ENCODE measurements at places on chromosomes 11 and 22.

DNA sequence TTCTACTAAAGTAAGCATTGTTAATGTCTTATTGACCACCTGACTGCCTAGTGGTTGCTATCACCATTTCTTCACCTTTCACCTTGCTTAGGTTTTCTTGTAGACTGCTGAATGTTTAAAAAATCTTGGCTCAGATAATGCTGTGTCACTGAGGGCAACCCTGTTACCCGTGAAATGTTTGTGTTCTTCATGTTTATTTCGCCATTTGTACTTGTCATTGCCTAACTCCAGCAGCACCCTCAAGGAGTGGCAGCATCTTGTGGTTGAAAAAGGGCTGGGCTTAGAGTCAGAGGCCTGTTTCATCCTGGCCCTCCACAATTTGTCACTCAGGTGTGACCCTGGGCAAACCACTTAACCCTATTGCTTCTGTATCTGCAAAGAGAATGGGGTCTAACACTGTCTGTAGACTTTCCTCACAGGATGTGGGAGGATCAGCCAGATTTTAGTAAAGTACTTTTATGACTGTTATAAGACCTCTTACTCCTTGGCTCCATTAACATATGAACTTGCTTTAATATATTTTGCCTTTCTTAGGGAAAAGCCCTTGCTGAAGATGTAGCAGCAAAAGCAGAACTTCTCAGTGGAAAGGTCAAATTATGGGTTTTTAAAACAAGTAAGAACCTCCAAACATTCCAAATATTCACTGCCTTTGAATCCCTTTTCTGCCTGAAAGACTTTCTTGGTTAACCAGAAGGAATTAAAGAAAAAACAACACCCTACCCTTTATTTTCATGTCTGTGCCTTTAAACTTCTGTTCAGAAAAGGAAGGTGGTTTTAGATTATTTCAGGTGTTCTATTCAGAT lies 154.5 kb upstream of the C11orf87 start:
- no peak for DNase-seq

GRCh38 chr22:40107851-40108378 lies 69.8 kb upstream of the TNRC6B start:
- no peak for DNase-seq

GRCh38 chr11:105367129-105367528 lies 227.6 kb upstream of the CARD18 start:
- DNase-seq, result no peak

DNA sequence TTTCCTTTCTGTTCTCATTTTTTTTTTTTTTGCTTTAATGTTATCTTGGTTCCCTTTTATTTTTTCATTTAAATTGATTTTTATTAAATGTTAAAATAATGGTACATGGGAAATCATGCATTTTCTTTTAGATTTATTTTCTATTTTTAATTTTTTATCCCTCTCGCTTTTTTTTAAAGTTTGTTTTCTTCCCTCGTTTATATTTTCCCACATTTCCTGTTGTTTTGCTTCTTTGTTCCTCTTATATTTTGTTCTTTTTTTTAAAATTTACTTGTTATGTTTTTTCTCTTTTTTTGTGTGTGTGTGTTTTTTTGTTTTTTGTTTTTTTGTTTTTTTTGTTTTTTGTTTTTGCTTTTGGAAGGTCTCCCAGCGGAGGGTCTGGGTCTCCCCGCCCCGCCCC lies 34.9 kb upstream of the EIF3D start:
- DNase-seq, result no peak

DNA sequence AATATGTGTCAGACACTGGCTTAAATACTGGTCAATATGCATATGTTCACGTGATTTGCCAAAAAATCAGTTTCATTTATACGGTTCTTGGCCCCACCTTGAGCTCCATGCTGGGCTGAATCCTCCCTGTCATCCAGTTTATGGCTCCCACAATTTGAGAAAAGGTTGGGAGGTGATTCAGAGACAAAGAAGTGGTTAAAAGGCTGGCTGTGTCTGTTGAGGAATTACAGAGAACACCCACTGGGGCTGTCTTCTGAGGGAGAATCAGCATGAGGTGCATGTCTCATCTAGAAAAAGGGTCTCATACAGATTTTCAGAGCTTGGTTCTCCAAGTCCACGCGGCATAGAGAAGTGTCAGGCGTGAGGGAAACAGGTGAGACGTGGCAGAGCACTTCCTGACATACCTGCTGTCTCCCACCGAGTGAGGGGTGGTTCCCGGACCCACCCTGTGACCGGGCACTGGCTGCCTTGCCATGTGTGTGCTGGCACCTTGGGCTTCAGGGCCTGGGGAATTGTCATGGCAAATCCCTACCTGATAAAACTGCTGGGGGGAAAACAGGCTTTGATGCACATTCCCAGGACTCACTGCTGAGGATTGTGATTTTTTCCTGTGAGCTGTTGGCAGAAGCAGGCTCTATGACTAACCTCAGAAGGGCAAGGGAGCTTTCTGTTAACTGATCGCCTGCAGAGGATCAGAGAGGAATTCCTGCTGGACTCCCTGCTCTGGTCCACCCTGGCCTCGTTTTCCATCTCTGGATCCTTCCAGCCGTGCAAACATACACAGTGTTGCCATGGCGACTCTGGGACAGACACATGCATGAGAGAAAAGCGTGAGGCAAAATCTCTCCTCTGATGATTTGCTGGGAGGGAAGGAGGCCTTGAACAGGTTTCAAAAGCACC lies 223.6 kb downstream of the ADAMTS15 start:
- DNase-seq, result no peak

- no peak for DNase-seq
Observed at GRCh38 chr11:134407321-134407828, 4.7 kb downstream of the B3GAT1 start.

DNA sequence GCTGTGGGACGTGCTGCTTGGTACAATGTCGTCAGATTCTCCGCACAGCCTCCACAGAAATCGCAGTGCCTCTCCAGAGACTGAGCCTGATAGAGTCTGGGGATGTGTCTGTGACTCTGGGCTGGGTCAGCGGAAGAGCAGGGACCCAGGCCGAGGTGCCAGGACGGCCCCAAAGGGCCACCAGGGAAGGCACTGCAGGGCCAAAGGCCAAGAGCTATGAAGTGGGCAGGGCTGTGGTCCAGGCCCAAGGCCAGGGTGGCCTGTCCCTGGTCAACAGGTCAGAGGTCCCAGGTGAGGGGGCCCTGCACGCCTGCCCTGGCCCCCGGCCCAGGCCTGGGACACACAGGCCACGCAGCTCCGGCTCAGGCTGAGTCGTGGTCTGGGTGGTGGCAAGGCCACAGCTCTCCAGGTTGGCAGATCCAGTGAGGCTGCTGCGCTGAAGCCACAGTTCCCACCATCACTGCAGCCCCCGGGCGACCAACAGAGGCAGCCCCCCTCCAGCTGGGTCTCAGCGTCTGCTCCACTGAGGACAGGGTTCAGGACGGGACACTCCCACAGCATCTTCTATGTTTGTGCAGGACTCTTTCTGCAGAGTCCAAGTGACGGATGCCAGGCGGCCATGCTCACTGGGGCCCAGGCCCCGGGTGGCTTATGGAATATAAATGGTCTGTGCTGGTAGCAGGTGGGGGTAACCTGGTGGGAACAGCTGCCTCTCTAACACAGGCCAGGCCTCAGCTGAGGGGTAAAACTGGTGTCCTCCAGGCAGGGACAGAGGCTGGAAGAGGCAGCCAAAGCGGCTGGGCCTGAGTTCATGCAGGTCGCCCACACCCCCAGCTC lies 4.8 kb upstream of the PIM3 start:
- DNase-seq, result no peak

DNA sequence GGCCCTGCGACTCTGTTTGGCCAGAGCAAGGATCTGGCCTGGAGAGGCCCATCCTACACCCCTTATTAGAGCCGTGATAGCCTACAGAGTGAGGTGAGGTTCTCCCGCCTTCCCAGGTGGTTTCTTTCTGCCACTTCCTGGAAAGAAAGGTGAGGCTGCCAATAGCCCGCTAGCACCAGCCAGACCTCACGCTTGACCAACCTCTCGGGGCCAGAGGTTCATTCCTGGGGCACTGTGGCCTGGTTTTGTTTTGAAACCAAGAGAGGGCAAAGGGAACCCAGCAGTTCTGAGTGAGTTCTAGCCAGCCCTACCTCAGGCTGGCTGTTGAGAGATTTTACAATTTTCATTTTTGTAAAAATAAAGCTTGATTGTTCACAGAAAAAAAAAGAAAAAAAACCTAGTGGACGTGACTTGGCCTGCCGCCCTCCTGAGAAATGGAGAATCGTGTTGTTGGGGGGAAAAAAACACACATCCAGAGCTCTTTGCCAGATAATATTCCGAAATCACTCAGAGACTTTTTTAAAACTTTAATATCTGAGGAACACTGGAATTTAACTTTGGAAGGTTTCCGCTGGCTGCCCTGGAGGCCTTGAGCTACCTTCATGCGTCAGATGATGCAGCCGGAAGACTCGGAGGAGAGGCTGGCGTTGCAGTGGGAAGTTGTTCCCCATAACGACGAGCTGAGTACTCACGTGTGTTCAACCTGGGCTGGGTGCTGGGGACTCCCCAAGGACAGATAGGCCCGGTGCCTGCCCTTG lies 84.5 kb downstream of the BCR start:
- DNase-seq, result peak; percentile 32

DNA sequence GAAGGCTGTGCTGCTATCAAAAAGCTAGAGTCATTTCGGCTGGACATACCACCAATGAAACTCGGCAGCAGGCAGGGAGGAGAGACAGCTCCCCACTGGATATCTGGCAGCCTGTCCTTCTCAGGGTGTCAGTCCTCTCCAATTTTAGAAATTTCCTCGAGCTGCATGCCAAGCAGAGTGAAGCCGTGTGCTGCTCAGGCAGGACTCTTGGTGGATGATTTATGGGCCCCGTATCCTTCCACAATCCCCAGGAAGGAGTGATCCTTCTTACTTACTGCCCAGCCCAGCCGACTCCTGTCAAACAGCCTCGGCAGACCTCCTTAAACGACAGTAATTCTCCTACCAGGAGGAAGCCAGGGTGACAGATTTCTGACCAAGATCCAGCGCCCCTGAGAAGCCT lies 410.4 kb downstream of the TENM4 start:
- DNase-seq, result no peak

GRCh38 chr11:61787928-61788491 lies 4.4 kb downstream of the TMEM258 start:
- DNase-seq, result peak; percentile 42

GRCh38 chr11:69207165-69207889 lies 51.6 kb downstream of the SMIM38 start:
- no peak for DNase-seq

GRCh38 chr22:41106122-41106968 lies 14.0 kb downstream of the EP300 start:
- no peak for DNase-seq

DNA sequence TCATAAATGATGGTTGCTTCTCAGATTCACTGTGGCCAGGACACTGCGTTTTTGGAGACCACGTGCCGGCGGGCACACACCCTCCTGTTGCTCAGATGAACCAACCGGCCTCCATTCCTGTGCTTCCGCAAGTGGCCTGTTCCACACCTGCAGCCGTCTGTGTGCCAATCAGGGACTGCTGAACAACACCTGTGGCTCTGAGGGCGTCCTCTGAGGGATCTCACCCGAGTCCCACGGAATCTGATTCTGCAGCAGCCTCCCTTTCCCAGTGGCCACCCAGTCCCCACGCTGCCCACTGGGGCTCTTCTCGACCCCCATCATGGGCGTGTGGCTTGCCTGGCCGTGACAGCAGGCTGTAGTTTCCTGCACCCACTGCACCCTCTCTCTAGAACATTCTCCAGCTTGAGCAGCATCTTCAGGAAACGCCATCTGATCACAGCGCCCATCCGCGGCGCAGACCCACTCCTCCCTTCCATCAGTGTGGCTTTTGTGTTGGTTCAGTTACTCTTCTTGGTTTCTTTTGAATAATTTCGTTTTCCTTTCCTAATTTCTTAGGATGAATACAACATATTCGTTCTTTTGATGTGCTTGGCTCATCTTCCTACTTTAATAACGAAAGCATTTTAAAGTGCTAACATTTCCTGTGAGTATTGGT lies 100.3 kb upstream of the SLC22A12 start:
- DNase-seq, result no peak

DNA sequence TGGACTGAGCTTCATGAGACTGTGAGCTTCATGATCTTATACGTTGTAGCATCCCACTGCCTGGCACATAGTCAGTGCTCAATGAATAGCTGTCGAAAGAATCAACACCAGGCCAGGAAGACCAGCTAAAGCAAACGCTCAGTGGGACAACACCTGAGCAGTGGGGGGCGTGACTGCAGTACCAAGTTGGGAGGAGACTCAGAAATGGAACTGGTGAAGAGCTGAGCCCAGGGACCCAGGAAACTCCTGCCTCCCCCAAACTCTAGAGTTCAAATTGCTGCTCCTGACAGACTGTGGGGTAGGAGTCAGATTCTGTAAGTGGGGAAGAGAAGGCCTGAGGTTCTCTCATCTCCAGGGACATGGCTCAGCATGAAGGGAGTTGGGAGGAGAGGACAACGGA lies 59.3 kb downstream of the MORC2 start:
- no peak for DNase-seq

GRCh38 chr11:94648789-94649188 lies 81.6 kb downstream of the PIWIL4 start:
- DNase-seq, result no peak

- peak; percentile 66 for DNase-seq
Observed at GRCh38 chr22:30305906-30306626, 16.8 kb upstream of the CASTOR1 start.

- DNase-seq, result peak; percentile 87
Observed at GRCh38 chr22:33472462-33473344, 414.5 kb upstream of the SYN3 start.

DNA sequence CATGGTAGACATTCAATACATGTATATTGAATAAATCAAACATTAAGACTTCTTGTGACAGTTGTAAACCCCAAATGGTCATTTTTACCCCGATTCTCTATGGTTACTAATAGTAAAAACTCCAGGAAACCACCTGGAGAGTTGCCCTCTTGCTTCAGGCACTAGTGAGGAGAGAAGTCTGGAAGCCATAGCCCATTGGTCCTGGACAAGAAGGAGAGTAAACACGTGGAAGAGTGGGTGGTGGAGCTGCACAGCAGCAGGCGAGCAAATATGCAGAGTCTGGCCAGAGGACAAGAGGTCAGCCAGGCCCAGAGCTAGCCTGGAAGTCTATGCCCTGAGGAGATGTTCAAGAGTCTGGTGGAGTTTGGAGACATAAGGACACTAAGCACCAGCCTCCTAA lies 17.7 kb downstream of the DCHS1 start:
- no peak for DNase-seq

GRCh38 chr11:112298535-112298934 lies 37.9 kb upstream of the PLET1 start:
- DNase-seq, result no peak

DNA sequence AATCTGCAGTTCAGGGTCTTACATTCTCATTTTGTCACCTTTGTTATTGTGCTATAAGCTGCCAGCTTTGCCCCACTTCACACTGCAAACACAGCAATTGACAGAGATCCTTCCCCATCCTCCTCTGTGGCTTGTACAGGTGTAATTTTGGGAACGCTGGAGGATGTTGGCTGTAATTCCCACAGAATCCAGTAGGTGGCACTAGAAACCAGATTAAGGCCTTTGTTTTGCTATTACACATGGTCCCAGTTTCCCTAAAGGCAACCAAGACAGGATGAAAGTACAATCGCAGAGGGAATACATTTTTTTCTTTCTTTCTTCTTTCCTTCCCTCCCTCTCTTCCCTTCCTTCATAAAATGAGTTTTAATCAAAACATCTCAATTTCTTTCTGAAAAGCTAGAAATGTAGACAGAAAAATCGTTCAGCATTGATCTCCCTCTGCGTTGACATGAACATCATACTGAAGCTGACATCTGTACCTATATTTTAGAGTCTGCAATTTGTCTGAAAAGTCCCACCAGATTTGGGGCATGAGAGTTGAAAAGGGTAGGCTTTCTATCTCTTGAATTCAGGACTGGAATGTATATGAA lies 21.3 kb upstream of the NELL1 start:
- DNase-seq, result peak; percentile 42
